ENCODE measurements at places on chromosomes 12 and 14.

DNA sequence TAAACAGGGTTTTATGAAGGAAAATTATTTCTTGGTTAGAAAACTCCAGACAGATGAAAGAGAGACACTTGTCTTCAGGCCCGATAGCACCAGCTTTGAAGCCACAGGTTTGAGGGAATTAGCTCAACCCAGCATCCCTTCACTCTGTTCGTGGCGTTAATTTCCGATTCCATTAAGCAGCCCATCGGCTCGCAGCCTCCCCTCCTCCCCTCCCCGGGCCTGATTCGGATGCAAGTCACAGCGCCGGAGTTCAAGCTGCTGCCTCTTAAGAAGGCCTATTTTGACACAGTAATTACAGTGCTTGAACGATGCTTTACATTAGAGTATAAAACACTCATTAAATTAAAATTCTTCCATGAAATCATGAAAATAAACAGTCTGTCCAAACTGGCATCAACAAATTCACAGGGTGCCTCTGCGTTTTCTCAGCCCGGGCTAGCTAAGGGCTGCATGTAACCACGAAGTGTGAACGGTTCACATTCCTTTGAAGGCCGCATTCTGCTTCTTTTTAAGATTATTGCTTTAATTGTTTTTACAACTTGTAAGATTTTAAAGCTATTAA lies 145.8 kb downstream of the DICER1 start:
- no peak for DNase-seq
- no peak overlapping the region for H3K27ac ChIP-seq
- H3K36me3 ChIP-seq: no peaks in the 10 kb centered on the region
- H3K27me3 ChIP-seq: no peaks in the 10 kb centered on the region
- H3K4me1 ChIP-seq: no peaks in the 10 kb centered on the region
- H3K4me3 ChIP-seq: no peak overlapping the region

GRCh38 chr14:76591266-76591665 lies 170.0 kb upstream of the VASH1 start:
- no peak overlapping the region for H3K27ac ChIP-seq
- H3K4me1 ChIP-seq: no peaks in the 10 kb centered on the region
- no peaks in the 10 kb centered on the region for H3K27me3 ChIP-seq
- no peaks in the 10 kb centered on the region for H3K36me3 ChIP-seq
- no peak overlapping the region for H3K4me3 ChIP-seq

GRCh38 chr14:47543459-47543858 lies 131.9 kb downstream of the MDGA2 start:
- no peak overlapping the region for H3K4me3 ChIP-seq
- DNase-seq: no peak
- no peaks in the 10 kb centered on the region for H3K36me3 ChIP-seq

- H3K4me1 ChIP-seq: no peaks in the 10 kb centered on the region
- no peaks in the 10 kb centered on the region for H3K27me3 ChIP-seq
- no peak for DNase-seq
- no peak overlapping the region for H3K4me3 ChIP-seq
- H3K36me3 ChIP-seq: no peaks in the 10 kb centered on the region
- no peak overlapping the region for H3K27ac ChIP-seq
Observed at GRCh38 chr12:64184216-64184615, 37.9 kb downstream of the KICS2 start.

GRCh38 chr14:39230416-39231035 lies 3.2 kb upstream of the MIA2 start:
- H3K27ac ChIP-seq: no peak overlapping the region
- H3K4me3 ChIP-seq: no peak overlapping the region
- no peaks in the 10 kb centered on the region for H3K27me3 ChIP-seq
- no peaks in the 10 kb centered on the region for H3K4me1 ChIP-seq
- DNase-seq: no peak

GRCh38 chr12:52186118-52186840 lies 5.5 kb downstream of the KRT80 start:
- no peak overlapping the region for H3K4me3 ChIP-seq
- no peak overlapping the region for H3K27ac ChIP-seq
- H3K4me1 ChIP-seq: peaks cover 2% of the 10 kb centered on the region

- DNase-seq: no peak
- H3K4me3 ChIP-seq: no peak overlapping the region
- H3K27me3 ChIP-seq: no peaks in the 10 kb centered on the region
- H3K36me3 ChIP-seq: no peaks in the 10 kb centered on the region
- no peak overlapping the region for H3K27ac ChIP-seq
- no peaks in the 10 kb centered on the region for H3K4me1 ChIP-seq
Observed at GRCh38 chr14:74630881-74631690, 19.0 kb upstream of the LTBP2 start.

DNA sequence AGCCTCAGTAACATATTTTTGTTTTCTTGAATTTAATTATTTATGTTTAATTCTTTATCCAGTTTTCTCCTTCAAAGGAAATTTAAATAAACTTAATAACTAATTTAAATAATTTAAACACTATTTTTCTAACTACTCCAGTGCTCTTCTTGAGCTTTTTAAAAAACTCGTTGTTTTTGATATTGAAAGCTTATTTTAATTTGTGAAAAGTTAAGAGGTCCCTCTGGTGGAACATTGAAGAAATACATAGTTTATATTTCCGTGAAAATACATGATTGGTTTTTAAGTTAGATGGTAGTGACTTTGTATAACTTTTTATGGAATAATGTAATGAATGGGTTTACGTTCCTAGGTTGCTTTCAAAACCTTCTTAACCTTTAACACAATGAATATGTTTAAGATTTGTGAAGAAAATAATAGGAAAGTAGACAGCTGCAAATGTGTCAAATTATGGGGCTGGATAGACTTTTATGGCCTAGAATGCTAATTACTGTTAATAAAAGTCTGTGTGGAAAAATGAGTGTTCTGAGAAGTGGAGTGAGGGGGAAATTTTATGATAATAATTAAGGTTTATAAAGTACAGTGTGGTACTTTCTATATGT lies 45.9 kb upstream of the MSRB3 start:
- H3K27me3 ChIP-seq: no peaks in the 10 kb centered on the region
- no peak for DNase-seq
- H3K36me3 ChIP-seq: peaks cover 27% of the 10 kb centered on the region
- H3K4me1 ChIP-seq: no peaks in the 10 kb centered on the region
- H3K27ac ChIP-seq: no peak overlapping the region

GRCh38 chr12:76555231-76555767 lies 4.3 kb downstream of the OSBPL8 start:
- DNase-seq: no peak
- H3K27me3 ChIP-seq: no peaks in the 10 kb centered on the region
- H3K4me1 ChIP-seq: no peaks in the 10 kb centered on the region
- H3K36me3 ChIP-seq: no peaks in the 10 kb centered on the region

DNA sequence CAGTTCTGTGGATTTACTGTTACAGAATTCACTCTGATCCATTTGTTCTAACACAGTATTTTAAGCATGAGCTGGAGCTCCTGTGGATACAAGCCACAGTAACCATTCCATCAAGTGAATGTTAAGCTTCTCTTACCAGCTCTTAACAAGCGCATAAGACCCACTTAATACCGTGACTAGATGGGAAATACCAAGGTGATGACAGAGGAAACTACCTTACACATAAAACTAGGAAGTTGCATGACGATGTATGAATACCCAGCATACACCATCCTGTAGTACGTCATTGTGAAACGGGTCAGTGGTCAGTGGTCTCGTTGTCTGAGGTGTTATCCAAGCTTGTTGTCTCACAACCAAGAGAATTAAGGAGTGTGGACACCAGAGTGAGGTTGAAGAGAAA lies 2.0 kb upstream of the GALC start:
- no peaks in the 10 kb centered on the region for H3K27me3 ChIP-seq
- H3K27ac ChIP-seq: no peak overlapping the region
- H3K4me3 ChIP-seq: no peak overlapping the region
- no peaks in the 10 kb centered on the region for H3K36me3 ChIP-seq
- DNase-seq: no peak
- no peaks in the 10 kb centered on the region for H3K4me1 ChIP-seq

GRCh38 chr14:105867961-105868599 lies 341.7 kb downstream of the TMEM121 start:
- no peaks in the 10 kb centered on the region for H3K27me3 ChIP-seq
- peaks cover 2% of the 10 kb centered on the region for H3K36me3 ChIP-seq
- no peak for DNase-seq
- H3K4me3 ChIP-seq: no peak overlapping the region
- H3K27ac ChIP-seq: no peak overlapping the region

- no peak overlapping the region for H3K27ac ChIP-seq
- H3K27me3 ChIP-seq: no peaks in the 10 kb centered on the region
- DNase-seq: no peak
- no peak overlapping the region for H3K4me3 ChIP-seq
Observed at GRCh38 chr12:129246630-129247029, 393.4 kb downstream of the GLT1D1 start.

DNA sequence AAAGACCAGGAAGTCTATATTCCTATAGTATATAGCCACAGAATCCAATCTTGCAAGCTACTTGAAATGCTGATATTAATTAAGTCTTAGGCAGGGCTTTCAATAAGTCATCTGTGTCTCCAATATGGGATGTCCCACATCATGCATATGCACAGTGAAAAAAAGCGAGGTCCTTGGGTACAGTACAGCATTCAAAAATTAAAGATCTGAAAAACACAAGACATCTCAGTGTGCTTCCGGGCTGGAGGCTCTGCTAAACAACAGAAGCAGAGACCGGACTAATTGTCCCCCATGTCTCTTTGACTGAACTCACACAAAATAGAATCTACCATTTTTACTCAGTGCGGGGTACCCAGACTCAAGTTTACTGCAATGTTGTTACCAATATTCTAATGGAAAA lies 156.0 kb downstream of the DAD1 start:
- DNase-seq: no peak
- H3K27ac ChIP-seq: no peak overlapping the region
- H3K27me3 ChIP-seq: 0 out of 2 replicates have a peak, but pooled peaks cover 2% of the 10 kb centered on the region
- H3K4me3 ChIP-seq: no peak overlapping the region
- no peaks in the 10 kb centered on the region for H3K36me3 ChIP-seq
- no peaks in the 10 kb centered on the region for H3K4me1 ChIP-seq

DNA sequence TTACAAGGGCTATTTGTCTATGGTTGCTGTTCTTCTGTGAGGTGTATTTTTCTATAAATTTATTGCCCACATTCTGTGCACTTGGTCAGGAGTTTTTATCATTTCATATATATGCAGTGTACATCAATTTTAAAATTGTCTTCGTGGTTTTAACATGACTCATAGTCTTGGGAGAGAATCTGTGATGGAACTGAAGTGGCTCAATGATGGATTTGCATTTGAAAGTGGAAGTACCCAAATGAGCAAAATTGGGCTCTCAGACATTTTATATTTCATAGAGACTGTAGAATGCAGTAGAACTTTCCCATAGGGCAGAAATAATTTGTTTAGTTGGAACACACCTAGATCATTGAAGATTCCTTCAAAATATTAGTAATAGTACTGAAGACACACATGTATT lies 1.9 kb upstream of the SCFD1 start:
- no peak overlapping the region for H3K4me3 ChIP-seq
- H3K27ac ChIP-seq: no peak overlapping the region
- 0 out of 2 replicates have a peak, but pooled peaks cover 3% of the 10 kb centered on the region for H3K4me1 ChIP-seq
- no peak for DNase-seq
- H3K27me3 ChIP-seq: no peaks in the 10 kb centered on the region
- H3K36me3 ChIP-seq: peaks cover 9% of the 10 kb centered on the region

GRCh38 chr14:105049753-105050550 lies 15.3 kb downstream of the GPR132 start:
- H3K36me3 ChIP-seq: no peaks in the 10 kb centered on the region
- no peaks in the 10 kb centered on the region for H3K4me1 ChIP-seq
- DNase-seq: no peak
- H3K27ac ChIP-seq: no peak overlapping the region
- H3K4me3 ChIP-seq: no peak overlapping the region

GRCh38 chr14:34691206-34691605 lies 23.2 kb downstream of the CFL2 start:
- no peaks in the 10 kb centered on the region for H3K36me3 ChIP-seq
- H3K27me3 ChIP-seq: no peaks in the 10 kb centered on the region
- H3K4me3 ChIP-seq: no peak overlapping the region
- DNase-seq: no peak
- H3K4me1 ChIP-seq: peaks cover 9% of the 10 kb centered on the region

DNA sequence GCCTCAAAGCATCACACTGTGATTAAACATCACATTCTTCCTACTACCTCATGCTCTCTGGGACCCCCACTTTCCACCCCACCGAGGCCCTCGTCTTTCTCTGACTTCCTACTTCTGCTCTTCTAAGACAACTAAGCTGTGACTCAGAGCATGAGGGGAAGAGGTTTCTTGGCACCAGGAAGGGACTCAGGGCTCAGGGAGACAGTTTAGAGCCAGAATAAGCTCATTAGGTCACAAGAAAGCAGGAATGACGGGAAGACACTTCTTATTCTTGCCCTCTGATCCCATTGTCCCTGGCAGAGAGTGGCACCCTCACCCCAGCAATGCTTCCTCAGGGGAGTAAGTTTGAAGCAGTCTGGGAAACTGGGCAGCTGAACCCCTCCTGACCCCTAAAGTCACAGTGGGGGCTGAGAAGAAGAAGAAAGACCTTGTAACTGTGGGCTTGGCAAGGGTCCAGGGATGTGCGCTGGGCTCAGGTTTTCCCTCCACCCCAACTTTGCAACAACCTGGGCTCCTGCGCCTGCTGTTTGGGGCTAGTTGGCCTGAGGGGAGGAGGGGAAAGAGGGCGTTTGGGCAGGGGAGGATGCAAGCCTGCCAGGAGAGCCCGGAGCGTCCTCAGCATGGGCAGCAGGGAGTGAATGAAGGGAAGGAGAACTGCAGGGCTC lies 64.6 kb upstream of the ACTN1 start:
- DNase-seq: no peak
- no peak overlapping the region for H3K4me3 ChIP-seq
- no peaks in the 10 kb centered on the region for H3K27me3 ChIP-seq
- H3K4me1 ChIP-seq: peaks cover 11% of the 10 kb centered on the region

GRCh38 chr12:4032924-4033615 lies 159.9 kb upstream of the PARP11 start:
- no peaks in the 10 kb centered on the region for H3K27me3 ChIP-seq
- no peaks in the 10 kb centered on the region for H3K36me3 ChIP-seq
- no peak for DNase-seq
- no peak overlapping the region for H3K27ac ChIP-seq

DNA sequence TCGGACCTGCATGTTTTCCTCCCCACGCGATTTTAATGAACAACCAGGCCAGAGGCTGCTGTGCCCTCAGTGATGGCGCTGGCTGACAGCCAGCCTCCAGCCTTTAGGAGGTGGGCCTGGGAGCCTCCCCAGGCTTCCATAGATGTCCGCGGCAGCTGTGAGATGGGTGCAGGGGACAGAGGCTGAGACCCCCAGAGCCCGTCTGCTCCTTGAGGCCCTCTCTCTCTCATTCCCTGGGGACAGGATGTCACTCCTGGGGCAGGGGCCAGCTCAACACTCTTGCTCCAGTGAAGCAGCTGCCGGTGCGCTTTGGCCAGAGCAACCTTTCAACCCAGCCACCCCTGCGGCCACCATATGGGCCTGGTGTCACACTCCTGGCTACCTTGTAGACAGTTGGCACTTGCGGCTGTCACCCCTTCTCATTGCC lies 24.8 kb downstream of the MVK start:
- no peaks in the 10 kb centered on the region for H3K4me1 ChIP-seq
- peaks cover 8% of the 10 kb centered on the region for H3K36me3 ChIP-seq
- H3K27me3 ChIP-seq: no peaks in the 10 kb centered on the region
- no peak for DNase-seq
- H3K27ac ChIP-seq: no peak overlapping the region
- H3K4me3 ChIP-seq: no peak overlapping the region
